ENCODE measurements at places on chromosomes 3 and 15.

GRCh38 chr3:50665081-50665840 is 9.5 kb upstream of the DOCK3 start:
- no peak for DNase-seq

- no peak for DNase-seq
Measured at GRCh38 chr3:1955170-1955569, 143.5 kb upstream of the CNTN4 start.

DNA sequence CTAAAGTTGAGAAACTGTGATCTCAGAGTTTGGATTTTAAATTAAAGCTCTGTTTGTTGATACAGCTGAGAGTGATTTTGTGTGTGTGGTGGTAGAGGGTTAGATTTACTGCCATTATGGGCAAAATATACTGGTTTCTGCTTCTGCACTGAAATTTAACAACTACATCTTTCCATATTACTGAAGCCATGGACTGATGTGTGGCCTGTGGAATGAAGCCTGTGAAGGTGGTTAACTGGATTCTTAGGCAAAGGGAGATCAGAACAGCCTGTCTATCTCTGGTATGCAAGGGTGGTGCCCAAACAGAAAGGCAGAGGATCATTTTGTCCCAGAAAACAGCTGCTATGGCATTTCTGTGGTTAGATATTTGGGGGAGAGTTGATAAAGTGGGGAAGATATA is 297.3 kb upstream of the THBS1 start:
- no peak for DNase-seq

DNA sequence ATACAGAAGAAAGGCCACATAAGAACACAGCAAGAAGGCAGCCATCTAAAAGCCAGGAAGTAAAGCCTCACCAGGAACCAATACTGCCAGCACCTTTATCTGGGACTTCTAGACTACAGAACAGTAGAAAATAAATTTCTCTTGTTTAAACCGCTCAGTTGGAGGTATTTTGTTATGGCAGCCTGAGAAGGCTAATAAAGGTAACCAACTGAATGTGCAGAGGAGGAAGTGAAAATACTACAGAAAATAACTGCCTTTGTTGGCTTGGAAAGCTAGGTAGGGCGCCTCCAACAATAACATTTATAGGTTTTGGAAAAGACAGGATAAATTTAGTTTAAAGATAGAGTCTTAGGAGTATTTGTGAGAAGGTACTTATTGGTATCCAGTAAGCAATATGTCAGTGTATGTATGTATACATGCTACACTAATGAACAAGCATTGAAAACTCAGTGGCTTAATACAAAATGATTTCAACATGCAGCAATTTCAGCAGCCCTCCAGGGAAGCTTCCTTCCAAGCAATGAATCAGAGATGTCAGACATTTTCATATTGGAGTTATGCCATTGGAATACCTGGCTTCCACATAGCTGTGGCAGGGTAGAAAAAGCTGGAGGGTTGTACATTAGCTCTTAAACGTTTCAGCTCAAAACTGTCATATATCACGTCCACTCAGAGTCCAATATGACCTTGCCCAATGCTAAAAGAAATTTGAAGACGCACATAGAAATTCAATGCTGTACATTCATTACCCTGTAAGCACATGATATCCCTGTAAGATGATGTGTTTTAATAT is 48.9 kb downstream of the ZBBX start:
- no peak for DNase-seq

GRCh38 chr3:83033133-83033532 is 1271.7 kb upstream of the GBE1 start:
- DNase-seq: no peak

DNA sequence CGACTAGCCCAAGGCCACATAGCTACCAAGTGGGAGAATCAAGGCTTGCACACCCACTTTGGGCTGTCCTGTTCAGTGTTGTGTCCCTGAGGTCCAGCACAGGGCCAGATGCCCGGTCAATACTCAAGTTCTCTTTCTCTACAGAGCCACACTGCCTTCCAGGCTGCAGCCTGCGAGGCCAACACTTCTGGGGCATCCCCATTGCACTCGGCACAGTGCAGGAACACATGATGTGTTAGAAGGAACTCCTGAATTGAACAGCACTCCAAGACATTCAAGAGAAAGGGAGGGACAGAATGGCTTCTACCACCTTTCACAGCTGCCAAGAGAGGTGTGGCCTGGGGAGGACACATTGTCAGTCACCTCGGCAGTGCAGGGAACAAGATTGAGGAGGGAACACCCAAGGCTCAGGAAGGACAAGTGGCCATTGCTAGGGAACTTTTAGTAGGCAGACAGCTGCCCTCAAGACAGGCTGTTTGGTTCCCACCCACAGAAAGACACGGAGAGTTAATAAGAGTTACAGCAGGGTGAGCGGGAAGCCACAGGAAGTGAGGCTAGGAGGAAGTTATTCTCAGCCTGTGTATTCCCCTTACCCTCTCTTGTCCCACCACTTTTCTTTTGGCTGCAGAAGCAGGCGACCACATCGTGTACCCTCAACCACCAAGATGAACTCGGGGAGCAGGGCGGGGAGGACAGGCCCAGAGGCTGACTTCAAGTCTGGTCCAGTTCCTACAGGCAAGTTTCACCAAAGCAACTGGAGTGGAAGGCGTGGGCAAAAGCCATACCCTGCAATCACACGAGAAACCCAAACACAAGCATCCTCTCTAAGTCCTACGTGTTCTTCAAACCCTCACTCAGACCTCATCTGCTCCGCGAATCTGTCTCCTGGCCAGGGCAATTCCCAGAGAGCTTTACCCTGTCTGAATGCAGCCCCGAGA is 69.4 kb downstream of the SRGAP3 start:
- DNase-seq: no peak

GRCh38 chr15:60917461-60918145 is 311.5 kb downstream of the RORA start:
- no peak for DNase-seq

DNA sequence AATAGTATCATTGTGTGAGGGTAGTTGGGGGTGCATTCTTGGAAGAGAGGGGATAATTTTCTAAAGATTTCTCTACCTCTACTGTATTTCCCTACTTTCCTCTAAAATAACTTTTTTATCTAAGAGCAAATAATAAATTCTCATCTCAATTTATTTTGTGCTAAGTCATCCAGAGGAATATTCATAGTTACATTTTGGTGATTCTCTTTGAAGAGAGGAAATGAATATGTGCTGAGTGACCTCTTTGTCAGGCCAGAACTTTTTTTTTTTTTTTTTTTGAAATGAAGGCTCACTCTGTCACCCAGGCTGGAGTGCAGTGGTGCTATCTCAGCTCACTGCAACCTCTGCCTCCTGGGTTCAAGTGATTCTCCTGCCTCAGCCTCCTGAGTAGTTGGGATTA is 15.1 kb upstream of the CCDC80 start:
- DNase-seq: no peak

- DNase-seq: no peak
Measured at GRCh38 chr3:45088543-45089358, 57.4 kb downstream of the CDCP1 start.
